ENCODE measurements at places on chromosomes 12 and 14. TPM values are rescaled to one million over a fixed set of nuclear protein-coding genes. Genes with fewer than 3 reads are reported as not detected.

GRCh38 chr12:117528538-117528937 lies 167.1 kb upstream of the NOS1 start:
- DNase-seq = no peak

DNA sequence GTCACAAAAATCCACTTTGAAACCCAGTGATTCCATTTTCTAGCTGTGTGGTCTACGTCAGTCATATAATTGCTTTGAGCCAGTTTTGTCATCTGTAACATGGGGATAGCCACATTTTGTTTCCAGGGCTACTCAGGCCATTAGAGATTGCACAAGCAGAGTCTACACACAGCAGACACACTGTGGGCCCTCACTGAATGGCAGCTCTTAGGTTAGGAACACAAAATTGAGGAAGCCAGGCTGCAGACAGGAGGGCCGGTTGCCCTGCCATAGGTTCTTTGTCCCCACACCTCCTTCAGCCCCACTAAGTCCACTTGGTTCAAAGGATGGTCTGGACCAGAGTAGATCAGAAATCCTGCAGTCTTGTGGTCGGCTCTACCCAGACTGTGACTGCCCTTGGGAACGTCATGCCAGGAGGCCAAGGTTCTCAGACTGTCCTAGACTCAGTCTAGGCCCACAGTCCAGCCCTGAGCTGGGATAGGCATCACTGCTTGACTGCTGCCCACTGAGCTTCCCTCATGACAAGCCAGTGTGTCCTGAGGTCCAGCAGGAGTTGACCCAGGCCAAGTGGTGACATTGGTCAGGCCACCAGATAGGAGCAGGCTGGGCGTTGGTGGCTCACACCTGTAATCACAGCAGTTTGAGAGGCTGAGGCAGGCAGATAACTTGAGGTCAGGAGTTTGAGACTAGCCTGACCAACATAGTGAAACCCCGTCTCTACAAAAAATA lies 3.8 kb upstream of the MYH7 start:
- no peak for DNase-seq

- no peak for DNase-seq
These were observed 400.2 kb downstream of the BCL11B start for GRCh38 chr14:98871796-98872195.

DNA sequence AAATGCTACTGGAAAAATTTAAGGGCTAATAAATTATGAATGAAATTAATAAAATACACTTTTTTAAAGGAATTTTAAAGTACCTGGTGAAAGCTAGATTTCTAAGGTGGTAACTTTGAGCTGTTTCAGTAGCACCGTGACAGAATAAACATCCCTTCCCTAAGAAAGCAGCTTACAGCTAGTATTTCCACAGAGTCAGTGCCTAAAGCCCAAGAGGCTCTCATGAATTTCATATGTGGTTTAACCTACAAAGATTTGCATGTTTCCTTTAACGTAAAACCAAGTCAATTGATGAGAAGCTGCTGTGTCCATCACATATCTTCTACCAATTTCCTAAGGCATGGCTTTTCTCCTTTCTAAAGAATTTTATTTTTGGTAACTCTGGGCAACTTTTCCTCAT lies 56.8 kb downstream of the IFNG start:
- DNase-seq = no peak

- DNase-seq = no peak
These were observed 9.2 kb upstream of the ARG2 start for GRCh38 chr14:67610491-67610890.

DNA sequence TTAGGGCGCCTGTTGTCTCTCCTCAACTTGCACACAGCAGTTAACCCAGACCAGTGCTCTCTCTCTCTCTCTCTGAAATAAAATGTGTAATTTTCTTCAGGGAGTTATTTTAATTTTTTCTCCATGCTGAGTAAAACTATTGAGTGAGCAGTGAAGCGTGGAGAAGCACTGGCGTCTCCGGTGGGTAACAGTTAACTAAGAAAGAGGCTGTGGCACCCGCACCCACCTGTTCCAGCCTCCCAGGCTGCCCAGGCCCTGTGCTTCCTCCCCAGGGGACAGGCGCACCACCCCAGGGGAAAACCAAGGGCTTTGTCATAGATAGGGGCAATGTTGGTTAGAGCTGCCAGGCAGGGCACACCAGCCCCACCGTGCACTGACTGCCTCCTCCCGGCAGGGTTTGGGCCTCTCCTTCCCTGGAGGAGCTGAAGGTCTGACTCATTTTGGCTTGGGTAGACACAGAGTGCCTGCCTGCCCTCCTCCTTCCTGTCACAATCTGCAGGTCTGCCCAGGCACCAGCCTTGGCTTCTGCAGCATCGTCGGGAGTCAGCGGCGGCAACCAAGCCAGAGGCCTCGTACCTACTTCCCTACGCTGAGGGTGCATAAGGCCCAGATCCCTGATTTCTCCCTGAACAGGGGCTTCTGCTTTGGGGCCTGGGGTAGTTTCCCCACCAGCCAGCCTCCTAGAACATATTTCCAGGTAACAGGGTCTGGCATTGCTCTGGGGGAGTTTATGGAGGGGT lies 3.9 kb downstream of the HOXC5 start:
- DNase-seq = no peak

GRCh38 chr14:24399999-24400718 lies 1.4 kb downstream of the NYNRIN start:
- DNase-seq = no peak

GRCh38 chr12:46507766-46508165 lies 135.2 kb upstream of the SLC38A2 start:
- DNase-seq = no peak

GRCh38 chr14:94961386-94962165 lies 191.7 kb upstream of the GSC start:
- DNase-seq = no peak

- peak; percentile 62 for DNase-seq
These were observed 56.5 kb downstream of the GTF2A1 start for GRCh38 chr14:81164167-81164774.

Gene ATXN2
- total RNA-seq = 79.2 TPM
